Endothelial cell of umbilical vein (primary cell): ENCODE measurements at places on chromosomes 7 and 10.

- DNase-seq: no peak
Measured at GRCh38 chr10:122252805-122253204, 18.3 kb upstream of the BTBD16 start.

DNA sequence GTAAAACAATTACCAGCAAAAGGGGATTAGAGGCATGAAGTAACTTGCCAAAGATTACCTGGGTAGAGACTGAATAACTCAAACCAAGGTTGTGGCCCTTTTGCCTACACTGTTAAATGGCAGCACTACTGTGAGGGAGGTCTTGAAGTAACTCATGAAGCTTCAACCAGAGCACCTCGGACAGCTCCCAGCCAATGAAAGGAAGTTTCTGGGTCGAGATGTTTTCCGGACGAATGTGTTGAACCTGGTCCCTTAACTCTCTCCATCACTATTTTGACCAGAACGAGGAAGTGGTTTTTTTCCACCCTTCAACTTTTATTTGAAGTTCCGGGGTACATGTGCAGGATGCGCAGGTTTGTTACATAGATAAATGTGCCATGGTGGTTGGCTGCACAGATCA, 133.6 kb upstream of the PRKCQ start:
- DNase-seq: no peak

- no peak for DNase-seq
Measured at GRCh38 chr7:111842491-111842890, 280.2 kb upstream of the IMMP2L start.

DNA sequence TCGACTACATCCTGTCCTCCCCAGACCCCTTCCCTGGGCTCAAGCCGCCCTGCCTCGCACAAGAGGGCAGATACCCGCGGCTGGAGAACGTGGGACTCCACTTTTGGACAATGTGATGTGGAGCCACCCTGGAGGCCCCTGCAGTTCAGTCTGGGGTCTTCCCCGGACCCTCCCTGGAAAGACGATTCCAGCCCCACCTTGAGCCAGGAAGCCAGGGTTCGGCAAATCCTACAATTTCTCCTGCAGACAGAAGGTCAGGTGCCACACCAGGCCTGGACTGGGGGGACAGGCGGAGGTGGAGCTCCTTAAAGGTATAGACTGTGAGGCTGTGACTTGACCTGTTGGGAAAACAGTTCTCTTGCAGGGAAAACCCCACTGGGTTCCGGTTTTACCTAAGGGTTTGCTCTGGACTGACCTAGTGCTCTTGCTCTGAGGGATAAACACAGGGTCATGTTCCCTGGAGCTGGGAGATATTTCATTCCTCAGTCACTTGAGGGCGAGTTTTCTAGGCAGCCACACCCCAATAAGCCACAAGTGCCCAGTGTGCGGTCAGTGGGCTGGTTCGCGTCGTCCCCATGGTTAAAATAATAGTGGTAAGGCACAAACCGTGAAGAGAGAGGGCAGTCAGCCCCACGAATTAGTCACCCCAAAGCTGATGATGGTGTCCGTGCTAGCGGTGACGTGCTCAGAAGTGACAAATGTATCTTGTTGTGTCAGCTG, 1.6 kb downstream of the FOXL3 start:
- no peak for DNase-seq

- no peak for DNase-seq
Measured at GRCh38 chr10:80504897-80505465, 32.7 kb upstream of the SH2D4B start.

DNA sequence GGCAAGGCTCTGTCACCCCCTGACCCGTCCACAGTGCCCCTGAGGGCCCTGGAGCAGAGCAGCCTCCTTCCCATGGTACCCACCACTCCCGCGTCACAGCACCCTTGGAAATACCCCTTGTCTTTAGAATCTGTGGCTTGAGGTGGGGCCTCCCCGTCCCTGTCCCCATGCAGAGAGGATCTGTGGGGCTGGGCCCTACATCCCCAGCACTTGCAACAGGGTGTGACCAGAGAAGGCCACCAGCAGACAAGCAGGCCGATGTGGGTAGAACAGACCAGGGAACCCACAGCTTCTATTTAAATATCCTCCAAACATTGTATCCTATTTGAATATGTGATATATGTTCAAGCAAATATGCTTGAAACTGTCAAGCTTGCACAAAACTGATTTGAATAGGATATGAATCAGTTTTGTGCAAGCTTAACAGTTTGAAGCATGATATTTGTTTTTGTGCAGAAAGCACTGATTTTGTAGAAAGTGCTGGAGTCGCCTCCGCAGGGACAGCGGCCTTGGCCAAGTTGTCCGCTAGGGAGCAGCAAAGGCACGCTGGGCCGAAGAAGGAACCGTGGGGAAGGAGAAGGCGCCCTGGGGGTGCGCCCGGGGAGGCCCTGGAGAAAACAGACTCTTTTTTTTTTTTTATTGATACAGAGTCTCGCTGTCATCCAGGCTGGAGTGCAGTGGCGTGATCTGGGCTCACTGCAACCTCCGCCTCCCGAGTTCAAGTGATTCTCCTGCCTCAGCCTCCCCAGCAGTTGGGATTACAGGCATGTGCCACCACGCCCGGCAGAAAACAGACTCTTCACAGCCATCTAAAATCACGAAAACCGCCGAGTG, 2.2 kb downstream of the CFAP46 start:
- DNase-seq: peak; percentile 30

DNA sequence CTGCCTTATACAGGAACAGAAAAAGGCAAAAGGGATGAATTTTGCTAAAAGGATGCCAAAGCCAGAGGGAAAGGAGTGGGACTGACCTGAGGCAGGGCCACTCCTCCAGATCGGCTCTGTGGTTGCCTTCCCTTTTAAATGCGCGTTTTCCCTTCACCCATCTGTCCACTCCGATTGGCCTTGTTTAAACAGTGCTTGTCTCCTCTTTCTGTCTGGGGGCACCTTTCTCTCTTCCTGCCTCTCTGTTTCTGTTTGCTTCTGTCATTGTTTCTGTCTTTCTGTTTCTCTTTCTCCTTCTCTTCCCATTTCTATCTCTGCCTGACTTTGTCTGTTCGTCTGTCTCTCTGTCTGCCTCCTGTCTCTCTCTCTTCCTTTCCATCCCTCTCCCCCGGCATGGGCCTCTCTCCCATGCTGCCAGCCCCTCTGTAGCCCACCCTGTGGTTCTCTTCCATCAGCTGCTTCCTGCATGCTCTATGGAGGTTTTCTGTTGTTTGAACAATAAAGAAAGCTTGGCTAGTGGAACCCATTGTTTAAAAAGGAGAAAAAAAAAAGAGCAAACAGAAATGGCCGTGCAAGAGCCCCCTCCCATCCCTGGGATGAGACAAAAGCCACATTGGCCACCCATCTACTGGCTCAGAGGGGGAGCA, 29.5 kb upstream of the HSPB1 start:
- no peak for DNase-seq
